ENCODE measurements at places on chromosomes 1 and 21.

GRCh38 chr1:150221552-150221951 is 14.4 kb downstream of the ANP32E start:
- peak; percentile 53 for DNase-seq

DNA sequence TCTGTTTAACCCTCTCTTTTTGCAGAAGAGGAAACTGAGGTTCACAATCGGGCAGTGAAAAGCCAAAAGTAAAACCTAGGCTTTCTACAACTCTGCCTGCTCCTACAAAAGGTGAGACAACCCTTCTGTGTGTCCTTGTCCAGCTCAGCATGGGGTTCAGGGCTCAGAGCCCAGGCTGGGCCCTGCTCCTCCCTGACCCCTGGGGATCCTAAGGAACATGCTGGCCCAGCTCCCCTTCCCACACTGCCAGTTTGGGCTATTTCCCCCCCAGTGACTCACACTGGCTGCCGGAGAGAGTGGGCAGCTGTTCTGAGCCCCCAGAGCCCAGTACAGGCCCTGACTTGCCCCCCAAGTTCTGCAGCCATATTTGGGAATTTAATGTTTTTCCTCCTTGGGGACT is 8.9 kb downstream of the FAM229A start:
- no peak for DNase-seq

- no peak for DNase-seq
Observed at GRCh38 chr1:39733161-39733560, 5.5 kb upstream of the PPIE start.

- no peak for DNase-seq
Observed at GRCh38 chr1:162072740-162073139, 3.2 kb downstream of the NOS1AP start.

- no peak for DNase-seq
Observed at GRCh38 chr1:184569106-184569505, 182.3 kb downstream of the C1orf21 start.

GRCh38 chr21:35423709-35424108 is 374.6 kb upstream of the RUNX1 start:
- DNase-seq, result peak; percentile 86

- no peak for DNase-seq
Observed at GRCh38 chr1:164668491-164669400, 109.8 kb downstream of the PBX1 start.

- peak; percentile 92 for DNase-seq
Observed at GRCh38 chr1:78722947-78723346, 73.3 kb downstream of the IFI44 start.

GRCh38 chr1:160256396-160257046 is 5.8 kb downstream of the DCAF8 start:
- peak; percentile 80 for DNase-seq

DNA sequence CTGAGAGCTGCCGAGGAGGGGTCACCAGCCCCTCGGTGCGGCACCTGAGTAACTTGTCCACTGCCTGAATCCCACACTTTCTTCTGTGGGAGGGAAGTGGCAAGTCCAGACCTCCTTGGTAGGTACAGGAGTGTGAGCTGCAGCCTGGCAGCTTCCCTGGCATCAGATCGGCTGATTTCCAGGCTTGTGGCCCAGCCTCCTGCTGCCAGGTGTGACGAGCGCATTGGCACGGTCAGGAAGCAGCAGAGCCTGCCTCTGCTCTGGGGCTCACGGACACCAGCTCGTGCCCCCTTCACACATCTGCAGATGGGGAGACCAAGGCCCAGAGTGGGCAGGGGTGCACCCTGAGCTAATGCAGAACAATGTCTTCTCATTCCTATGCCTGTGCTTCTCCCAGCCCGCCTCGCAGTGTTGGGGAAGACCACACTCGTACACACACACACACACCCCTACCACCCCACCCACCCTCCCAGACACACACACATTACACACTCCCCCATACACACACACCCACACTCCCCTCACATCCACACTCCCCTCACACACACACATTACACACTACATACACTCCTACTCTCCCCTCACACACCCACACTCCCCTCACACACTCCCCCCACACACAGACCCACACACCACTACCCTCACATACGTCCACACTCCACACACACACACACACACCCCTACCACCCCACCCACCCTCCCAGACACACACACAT is 33.1 kb upstream of the SELENON start:
- no peak for DNase-seq

GRCh38 chr1:70941563-70941962 is 106.1 kb downstream of the PTGER3 start:
- DNase-seq, result peak; percentile 50

GRCh38 chr1:197913495-197914276 is 3.5 kb upstream of the LHX9 start:
- no peak for DNase-seq

DNA sequence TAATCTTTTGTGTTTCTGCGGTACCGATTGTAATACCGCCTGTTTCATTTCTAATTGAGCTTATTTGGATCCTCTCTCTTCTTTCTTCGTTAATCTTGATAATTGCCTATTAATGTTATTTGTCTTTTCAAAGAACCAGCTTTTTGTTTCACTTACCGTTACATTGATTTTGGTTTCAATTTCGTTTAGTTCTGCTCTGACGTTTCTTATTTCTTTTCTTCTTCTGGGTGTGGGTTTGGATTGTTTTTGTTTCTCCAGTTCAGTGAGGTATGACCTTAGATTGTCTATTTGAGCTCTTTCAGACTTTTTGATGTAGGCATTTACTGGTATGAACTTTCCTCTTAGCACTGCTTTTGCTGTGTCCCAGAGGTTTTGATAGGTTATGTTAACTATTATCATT is 9.4 kb downstream of the OR2M2 start:
- no peak for DNase-seq

DNA sequence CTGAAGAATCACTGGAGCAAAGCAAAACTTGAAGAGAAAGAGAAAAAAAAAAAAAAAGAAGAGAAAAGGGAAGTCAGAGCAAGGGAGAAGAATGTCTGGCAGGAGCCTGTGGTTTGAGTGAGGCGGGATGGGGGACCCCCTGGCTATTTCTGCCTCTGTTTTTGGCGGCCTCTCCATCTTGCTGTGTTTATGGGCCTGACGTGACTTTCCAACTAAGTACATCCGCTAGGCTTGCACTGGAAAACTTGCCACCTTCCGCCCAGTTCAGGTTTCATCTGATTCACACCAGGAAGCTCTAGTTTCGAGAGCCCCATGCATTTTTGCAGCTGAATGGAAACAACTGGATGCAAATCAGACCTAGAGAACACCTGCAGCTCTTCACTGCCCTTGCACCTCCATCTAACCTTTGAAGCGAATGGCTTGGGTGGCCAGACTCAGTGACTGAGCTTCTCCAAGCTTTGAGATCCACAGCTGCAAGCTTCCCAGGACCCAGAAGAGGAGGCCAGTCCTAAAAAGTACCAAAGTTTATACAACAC is 28.0 kb downstream of the TBX15 start:
- DNase-seq, result no peak

- no peak for DNase-seq
Observed at GRCh38 chr1:64950284-64950809, 16.0 kb downstream of the JAK1 start.

- no peak for DNase-seq
Observed at GRCh38 chr1:180909005-180909414, 3.7 kb upstream of the KIAA1614 start.

DNA sequence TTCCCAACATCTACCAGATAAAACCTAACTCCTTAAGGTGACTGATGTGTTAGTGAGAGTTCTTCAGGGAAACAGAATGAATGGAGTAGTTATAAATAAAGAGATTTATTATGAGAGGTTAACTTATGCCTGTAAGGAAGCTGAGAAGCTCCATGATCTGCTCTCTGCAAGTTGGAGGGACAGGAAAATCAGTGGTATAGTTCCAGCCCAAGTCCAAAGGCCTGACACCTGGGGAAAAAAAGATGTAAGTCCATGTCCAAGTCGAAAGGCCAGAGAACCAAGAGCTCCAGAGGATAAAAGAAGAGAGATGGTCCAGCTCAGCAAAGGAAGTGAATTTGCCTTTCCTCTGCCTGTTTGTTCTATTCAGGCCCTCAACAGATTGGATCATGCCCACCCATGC is 27.1 kb downstream of the KRTAP24-1 start:
- no peak for DNase-seq

GRCh38 chr1:157966031-157966537 is 27.4 kb upstream of the KIRREL1 start:
- DNase-seq, result peak; percentile 81

DNA sequence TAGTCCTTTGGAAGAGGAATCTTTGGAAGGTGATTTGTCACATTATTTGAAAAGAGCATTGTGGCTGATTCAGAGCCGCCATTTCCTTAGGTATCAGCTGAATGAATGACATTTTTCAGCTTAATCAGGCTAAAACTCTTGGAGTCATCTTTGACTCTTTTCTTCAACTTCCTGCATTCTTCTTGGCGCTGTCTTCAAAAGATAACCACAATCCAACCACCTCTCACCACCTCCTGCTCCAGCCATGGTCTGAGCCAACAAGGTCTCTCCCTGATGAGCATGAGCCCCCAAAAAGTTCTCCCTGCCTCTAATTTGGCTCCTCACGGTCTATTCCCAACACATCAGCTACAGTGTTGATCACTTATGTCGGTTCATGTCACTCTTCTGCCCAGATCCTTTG is 297.6 kb upstream of the RUNX1 start:
- no peak for DNase-seq

- no peak for DNase-seq
Observed at GRCh38 chr1:24373044-24373443, 40.5 kb downstream of the STPG1 start.

DNA sequence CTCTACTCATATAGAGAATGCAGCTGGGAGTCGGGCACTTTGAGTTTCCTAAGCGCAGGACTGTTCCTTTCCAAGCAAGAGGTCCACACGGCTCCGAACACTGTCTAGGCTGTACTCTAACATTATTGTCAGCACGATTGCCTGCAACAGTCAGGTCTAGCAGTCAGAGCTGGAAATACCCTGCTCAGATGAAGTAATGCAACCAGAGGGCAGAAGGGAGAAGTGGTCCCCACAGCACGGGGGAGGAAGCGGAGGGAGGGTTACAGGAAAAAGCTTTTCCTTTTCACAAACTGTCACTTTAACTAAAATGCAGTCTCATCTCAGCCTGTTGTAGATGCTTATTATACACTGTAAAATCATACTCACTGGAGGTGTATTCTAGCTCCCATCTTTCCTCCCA is 98.9 kb upstream of the SLC44A3 start:
- DNase-seq, result no peak

- DNase-seq, result no peak
Observed at GRCh38 chr1:35164893-35165292, 28.1 kb downstream of the SFPQ start.

GRCh38 chr1:84698151-84699110 is 8.2 kb upstream of the SSX2IP start:
- DNase-seq, result peak; percentile 93

- DNase-seq, result no peak
Observed at GRCh38 chr1:231931146-231931545, 304.6 kb downstream of the DISC1 start.

DNA sequence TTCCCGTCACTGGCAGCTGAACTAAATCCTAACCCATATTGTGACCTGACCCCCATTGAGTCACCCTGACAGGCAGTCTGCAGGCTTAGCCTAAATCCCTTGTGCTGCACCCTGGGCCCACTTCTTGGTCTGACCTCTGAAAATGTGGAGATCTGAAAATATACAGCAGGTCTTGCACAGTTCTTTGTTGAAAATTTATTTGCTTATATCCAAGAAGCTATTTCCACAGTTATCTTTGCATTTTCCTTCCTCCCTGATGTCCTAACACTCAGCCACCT is 87.1 kb downstream of the BCAR3 start:
- no peak for DNase-seq

DNA sequence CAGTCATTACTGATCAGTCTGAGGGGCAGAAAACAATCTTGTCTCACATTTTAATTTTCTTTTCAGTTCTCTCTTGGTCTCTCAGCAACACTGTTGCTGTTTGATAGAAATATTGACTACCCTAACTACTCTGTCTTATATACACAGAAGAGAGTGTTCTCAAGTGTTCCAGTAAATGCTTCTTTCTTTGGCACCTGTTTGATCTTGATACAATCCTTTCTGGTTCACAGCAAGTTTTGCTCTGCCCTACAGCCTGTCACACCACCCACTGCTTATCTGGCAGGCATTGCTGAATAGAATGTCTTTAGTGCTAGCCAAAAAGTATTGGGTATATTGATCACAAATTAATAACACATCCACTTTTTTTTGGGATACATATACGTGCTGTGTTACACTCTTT is 75.7 kb upstream of the WLS start:
- DNase-seq, result no peak

DNA sequence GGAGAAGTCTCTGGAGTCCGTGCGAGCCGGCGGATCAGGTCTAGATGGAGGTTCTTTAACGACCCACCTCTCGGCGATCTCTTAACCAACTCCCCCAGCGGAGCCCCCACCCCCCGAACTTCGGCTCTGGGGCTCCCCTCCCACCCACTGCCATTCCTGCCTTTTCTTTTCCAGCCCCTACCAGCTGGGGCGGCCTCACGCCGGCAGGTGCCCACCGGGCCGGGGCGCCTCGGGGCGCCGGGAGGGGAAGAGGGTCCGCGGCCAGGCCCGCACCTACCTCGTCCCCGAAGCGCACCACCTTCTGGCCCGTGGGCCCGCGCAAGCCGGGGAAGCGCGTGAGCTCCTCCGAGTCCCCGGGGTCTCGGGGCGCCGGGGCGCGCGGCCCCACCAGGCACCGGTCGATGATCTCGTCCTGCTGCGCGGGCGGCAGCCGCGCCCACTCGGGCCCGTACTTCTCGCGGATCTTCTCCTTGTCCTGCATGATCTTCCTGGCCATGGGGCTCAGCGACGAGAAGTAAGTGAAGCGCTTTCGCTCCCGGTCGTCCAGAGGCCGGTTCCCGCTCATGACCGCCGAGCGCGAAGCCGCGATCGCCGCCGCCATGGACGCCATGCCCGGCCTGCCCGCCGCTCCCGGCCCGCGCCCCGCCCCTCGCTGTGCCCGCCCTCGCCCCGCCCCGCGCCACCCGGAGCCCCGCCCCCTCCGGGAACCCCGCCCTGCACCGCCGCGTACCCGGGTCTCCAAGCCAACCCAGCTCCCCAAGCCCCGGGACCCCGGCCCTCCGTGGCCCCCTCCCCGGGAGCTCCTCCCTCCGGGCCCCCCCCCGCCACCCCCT is at the start of gene C1orf198:
Gene C1orf198, minus strand, starts transcription at position 619 of the 833 bp plus-strand sequence. Its CDS starts 9 bp downstream, at position 610.
- DNase-seq, result no peak

DNA sequence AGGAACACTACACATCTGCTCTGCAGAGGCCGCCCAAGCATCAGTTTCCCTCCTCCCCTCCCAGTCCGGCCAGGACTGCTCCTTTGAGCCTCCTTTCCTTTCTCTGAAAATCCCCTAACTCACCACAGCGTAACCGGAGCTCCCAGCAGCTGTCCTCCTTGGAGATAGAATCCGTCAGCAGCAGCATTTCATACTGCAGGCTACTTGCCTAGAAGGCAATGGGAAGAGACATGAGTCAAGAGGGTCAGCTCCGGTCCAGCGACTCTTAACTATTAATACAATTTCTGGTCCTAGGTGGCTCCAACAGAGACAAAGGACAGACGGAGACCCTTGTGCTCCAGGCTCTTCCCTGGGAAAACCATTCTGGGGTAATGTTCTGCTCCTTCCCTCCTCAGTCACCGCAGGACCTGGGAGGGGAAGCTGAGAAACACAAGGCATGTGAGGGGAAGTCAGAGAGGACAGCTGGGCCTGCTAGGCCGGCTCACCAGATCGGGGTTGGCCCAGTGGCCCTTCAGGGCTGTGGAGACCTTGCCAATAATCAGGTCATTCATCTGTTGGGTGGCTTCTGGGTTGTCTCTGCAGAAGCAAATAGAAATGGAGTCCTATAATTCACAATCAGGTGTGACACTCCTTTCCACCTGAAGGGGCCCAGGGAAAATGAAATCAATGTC is 99.7 kb downstream of the UBR4 start:
- no peak for DNase-seq

GRCh38 chr1:186239171-186239570 is 135.9 kb downstream of the TPR start:
- DNase-seq, result peak; percentile 68

Data from AG10803 (cell line).